K562 (cell line): ENCODE measurements at places on chromosomes 3 and 15. TPM values are rescaled to one million over a fixed set of nuclear protein-coding genes. Genes with fewer than 3 reads are reported as not detected.

Gene DPPA2
- total RNA-seq, result not detected in 2 replicates

Gene P2RY13
- total RNA-seq, result not detected in 2 replicates

Gene EPHB1
- not detected in 2 replicates for total RNA-seq

Gene TMEM207
- total RNA-seq, result not detected in 2 replicates

Gene ZDHHC19
- total RNA-seq, result 5.5 and 6.1 TPM in 2 replicates

Gene TUSC2
- total RNA-seq, result 24.6 and 25.8 TPM in 2 replicates

- no peaks in the 10 kb centered on the region for H3K4me1 ChIP-seq
- DNase-seq, result no peak
- no peak overlapping the region for H3K4me3 ChIP-seq
- H3K36me3 ChIP-seq, result no peaks in the 10 kb centered on the region
- H3K27me3 ChIP-seq, result no peaks in the 10 kb centered on the region
- no peak overlapping the region for H3K27ac ChIP-seq
Measured at GRCh38 chr3:124364317-124365020, 365.8 kb upstream of the UMPS start.

GRCh38 chr3:55516392-55517030, 29.4 kb upstream of the WNT5A start:
- no peak overlapping the region for H3K27ac ChIP-seq
- no peaks in the 10 kb centered on the region for H3K27me3 ChIP-seq
- H3K36me3 ChIP-seq, result no peaks in the 10 kb centered on the region

- H3K4me1 ChIP-seq, result no peaks in the 10 kb centered on the region
- no peak for DNase-seq
- no peak overlapping the region for H3K4me3 ChIP-seq
- no peaks in the 10 kb centered on the region for H3K27me3 ChIP-seq
Measured at GRCh38 chr15:55564347-55565145, 23.6 kb downstream of the PYGO1 start.

DNA sequence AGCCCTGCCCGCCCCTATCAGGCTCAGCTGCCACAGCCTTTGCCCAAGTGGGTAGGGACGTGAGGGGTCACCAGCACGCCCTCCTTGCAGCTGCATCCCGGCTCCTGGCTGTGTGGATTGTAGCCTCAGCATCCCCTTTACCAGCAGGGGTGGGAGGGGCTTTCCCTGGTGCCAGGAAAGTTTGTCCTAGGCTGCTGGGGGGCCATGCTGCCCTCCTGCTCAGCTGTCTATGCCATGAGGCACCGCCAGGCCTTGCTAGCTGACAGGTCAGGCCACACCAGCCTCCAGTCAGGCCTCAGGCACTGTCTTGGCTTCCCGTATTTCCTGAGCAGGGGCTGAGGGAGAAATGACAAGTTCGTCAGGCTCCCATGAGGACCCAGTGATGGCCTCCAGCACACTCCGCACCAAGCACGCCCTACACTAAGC, 32.3 kb downstream of the TKT start:
- no peaks in the 10 kb centered on the region for H3K4me1 ChIP-seq
- peaks cover 56% of the 10 kb centered on the region for H3K36me3 ChIP-seq
- no peak overlapping the region for H3K27ac ChIP-seq
- no peak for DNase-seq
- H3K4me3 ChIP-seq, result no peak overlapping the region
- H3K27me3 ChIP-seq, result no peaks in the 10 kb centered on the region

- no peak for DNase-seq
- no peak overlapping the region for H3K4me3 ChIP-seq
- H3K27ac ChIP-seq, result no peak overlapping the region
- no peaks in the 10 kb centered on the region for H3K4me1 ChIP-seq
Measured at GRCh38 chr15:98402486-98402885, 245.9 kb upstream of the IGF1R start.

- no peak overlapping the region for H3K4me3 ChIP-seq
- no peaks in the 10 kb centered on the region for H3K27me3 ChIP-seq
- no peaks in the 10 kb centered on the region for H3K36me3 ChIP-seq
- no peak for DNase-seq
Measured at GRCh38 chr3:84881288-84881687, 77.5 kb upstream of the CADM2 start.

DNA sequence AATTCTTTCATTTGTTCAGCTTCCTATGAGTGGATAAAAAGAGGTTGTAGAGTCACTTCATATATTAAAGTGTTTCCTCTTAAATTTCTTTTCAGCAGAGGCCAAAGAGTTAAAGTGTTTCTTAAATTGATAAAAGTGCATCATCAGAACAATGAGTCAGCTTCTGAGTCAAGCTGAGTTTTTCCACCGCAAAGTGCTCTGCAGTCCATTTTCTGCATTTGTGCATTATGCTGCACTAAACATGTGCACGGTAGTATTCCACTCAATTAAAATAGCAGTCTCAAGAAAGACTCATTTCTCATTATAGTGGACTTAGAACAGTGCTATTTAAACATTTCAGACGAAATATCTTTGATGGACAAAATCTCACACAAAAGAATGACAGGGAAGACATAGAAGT, 152.0 kb downstream of the ZBBX start:
- no peaks in the 10 kb centered on the region for H3K36me3 ChIP-seq
- no peak overlapping the region for H3K27ac ChIP-seq
- no peak for DNase-seq
- no peak overlapping the region for H3K4me3 ChIP-seq
- no peaks in the 10 kb centered on the region for H3K27me3 ChIP-seq

DNA sequence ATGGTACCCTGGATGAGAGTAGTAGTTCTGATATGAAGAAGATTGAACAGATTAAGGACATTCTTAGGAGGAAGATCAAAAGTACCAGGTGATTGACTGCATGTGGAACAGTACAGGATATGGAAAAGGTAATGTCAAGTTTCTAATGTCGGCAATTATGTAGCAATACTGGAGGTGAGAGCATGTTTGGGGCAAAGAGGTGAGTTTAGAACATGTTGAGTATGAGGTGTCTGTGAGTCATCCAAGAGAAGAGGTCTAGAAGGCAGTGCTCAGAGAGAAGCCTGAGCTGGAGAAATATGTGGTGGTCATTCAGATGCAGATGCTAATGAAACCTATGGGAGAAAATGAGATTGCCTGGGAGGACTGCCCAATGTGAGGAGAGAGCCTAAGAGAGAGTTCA, 305.6 kb downstream of the ZBTB20 start:
- H3K4me1 ChIP-seq, result no peaks in the 10 kb centered on the region
- no peak for DNase-seq
- H3K36me3 ChIP-seq, result no peaks in the 10 kb centered on the region
- H3K4me3 ChIP-seq, result no peak overlapping the region

DNA sequence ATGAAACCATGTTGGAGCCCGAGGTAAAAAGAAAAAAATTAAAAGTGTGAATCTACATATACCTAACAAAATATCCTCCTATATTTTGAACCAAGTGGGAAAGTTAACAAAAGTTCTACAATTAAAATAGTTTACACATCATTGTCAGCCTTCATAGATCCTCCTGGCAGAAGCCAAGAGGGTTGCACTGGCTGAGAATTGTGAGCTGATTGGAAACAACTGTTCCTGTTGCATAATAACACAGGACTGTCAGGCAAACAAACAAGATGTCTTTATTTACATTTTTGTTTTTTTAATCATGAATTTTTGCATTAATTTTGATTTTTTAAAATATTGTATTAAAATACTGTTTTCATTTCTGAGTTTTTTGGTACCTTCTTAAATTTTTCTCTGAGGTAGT, 215.2 kb upstream of the MME start:
- H3K27me3 ChIP-seq, result no peaks in the 10 kb centered on the region
- no peak for DNase-seq
- H3K4me3 ChIP-seq, result no peak overlapping the region

GRCh38 chr3:186225603-186226002, 116.7 kb upstream of the ETV5 start:
- no peak for DNase-seq
- H3K27me3 ChIP-seq, result peaks cover 65% of the 10 kb centered on the region

DNA sequence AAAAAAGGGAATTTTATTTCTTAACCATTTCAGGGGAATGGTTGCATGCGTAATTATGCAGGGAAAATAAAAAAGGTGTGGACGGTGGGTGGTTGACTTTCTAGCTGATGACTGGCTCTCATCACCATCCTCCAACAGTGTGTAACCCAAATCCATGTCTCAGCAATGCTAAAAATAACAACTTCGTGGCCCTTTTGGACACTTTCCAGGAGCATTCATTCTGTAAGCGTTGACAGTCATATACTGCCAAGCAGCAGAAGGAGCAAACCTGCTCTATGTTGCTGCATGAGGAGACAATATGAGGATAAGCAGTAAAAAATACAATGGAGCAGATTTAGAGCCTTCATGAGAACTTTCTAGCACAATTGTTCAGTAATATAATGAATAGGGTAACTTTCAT, 189.1 kb downstream of the ANXA2 start:
- no peaks in the 10 kb centered on the region for H3K4me1 ChIP-seq
- DNase-seq, result no peak
- no peak overlapping the region for H3K27ac ChIP-seq
- H3K36me3 ChIP-seq, result no peaks in the 10 kb centered on the region
- H3K27me3 ChIP-seq, result no peaks in the 10 kb centered on the region; the same call in 1 of the 2 replicates

GRCh38 chr3:44125882-44126281, 115.8 kb upstream of the TOPAZ1 start:
- H3K27ac ChIP-seq, result no peak overlapping the region
- H3K27me3 ChIP-seq, result peaks cover 27% of the 10 kb centered on the region
- H3K36me3 ChIP-seq, result no peaks in the 10 kb centered on the region
- no peaks in the 10 kb centered on the region for H3K4me1 ChIP-seq

DNA sequence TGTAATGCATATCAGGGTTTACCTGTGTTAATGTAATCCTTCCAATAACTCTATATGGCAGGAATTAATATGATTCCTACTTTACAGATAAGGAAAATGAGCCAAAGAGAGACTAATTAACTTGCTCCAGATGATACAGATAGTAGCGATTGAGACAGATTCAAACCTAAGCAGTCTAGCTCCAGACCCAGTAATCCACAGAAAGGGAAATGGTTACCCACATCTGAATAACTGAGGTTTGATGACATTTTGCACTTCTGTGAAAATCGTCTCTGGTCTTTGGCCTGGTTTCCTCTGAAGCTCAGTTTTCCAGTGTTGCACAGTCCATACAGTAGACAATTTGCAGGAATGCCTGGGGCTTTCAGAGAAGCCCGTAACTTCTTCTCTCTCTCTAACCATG, 177.1 kb upstream of the UMPS start:
- no peaks in the 10 kb centered on the region for H3K4me1 ChIP-seq
- peaks cover 17% of the 10 kb centered on the region for H3K27me3 ChIP-seq
- H3K4me3 ChIP-seq, result no peak overlapping the region
- no peaks in the 10 kb centered on the region for H3K36me3 ChIP-seq

DNA sequence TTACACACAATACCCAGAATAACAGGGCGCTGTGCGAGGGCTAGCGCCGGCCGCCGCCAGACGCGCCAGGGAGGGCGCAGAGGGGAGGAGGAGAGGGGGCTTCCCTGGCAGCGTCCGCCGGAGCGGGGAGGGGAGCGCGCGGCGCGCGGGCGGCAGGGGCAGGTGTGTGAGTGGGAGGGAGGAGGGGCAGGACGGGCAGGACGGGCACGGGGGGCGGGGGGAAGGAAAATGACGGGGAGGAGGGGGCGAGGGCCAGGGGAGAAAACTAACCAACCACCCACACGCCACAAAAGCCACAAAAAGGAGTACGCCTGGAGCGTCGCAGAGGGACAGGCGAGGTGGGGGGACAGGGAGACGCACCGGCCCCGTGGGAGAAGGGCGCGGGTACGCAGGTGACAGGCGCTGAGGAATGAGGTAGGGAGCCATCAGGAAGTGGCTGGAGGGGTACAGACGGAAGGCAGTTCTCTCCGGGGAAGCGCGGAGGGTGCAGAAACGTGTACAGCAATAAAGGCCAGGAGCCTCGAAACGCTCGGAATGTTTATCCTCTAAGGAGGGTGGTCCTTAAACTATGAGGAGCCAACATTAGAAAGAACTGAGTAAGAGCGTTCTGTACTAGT, 610 bp upstream of the SATB1 start:
- no peaks in the 10 kb centered on the region for H3K4me1 ChIP-seq
- H3K4me3 ChIP-seq, result peak overlapping the region; percentile 38; the same call in 1 of the 2 replicates
- peaks cover 15% of the 10 kb centered on the region for H3K27me3 ChIP-seq
- H3K27ac ChIP-seq, result no peak overlapping the region
- no peak for DNase-seq
- H3K36me3 ChIP-seq, result no peaks in the 10 kb centered on the region
